ENCODE measurements at places on chromosomes 12 and 14.

DNA sequence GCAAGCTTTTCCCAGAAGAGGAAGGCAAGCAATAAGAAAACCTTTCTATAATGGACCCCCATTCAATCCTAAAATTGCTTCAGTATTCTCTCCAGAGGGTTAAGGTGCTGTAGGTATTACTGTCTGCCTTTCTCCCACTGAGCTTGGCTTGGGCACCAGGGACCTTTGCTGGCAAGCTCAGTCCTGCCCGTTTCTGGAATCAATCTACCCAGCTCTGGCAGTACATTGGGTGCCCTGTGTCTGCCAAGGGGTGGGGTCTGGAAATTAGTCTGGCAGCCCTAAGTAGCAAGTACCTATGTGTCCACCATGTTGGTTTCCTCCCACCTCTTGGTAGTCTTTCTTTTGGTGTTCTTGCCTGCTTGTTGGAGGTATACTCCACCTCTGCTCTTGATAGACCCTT lies 72.6 kb downstream of the C12orf75 start:
- no peak for DNase-seq

- DNase-seq, result no peak
Observed at GRCh38 chr12:111322336-111323250, 46.3 kb downstream of the PHETA1 start.

DNA sequence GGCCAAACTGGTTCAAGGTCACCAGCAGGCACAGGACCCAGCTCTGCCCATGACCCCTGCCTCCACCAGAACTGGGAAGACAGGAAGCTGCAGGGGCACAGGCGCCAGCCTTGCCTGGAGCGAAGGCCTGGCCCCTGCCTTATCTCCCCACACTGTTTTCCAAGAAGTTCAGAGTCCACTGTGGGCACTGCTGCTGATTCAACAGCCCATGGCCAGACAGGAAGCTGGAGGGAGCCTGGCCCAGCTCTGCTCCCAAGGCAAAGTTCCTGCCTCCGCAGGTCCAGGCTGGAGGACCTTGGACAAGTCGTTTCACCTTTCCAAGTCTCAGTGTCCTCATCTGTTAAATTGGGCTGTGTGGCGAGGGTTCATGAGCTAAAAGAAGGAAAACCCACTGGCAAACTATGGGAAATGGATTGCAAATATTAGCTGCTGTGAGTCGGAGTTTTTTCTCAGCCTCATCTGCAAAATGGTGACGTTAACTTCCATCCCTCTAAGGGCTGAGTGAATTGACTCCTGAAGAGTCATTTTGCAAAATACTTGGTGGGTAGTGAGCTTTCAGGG lies 1.2 kb downstream of the PHETA1 start:
- DNase-seq, result peak; percentile 32

DNA sequence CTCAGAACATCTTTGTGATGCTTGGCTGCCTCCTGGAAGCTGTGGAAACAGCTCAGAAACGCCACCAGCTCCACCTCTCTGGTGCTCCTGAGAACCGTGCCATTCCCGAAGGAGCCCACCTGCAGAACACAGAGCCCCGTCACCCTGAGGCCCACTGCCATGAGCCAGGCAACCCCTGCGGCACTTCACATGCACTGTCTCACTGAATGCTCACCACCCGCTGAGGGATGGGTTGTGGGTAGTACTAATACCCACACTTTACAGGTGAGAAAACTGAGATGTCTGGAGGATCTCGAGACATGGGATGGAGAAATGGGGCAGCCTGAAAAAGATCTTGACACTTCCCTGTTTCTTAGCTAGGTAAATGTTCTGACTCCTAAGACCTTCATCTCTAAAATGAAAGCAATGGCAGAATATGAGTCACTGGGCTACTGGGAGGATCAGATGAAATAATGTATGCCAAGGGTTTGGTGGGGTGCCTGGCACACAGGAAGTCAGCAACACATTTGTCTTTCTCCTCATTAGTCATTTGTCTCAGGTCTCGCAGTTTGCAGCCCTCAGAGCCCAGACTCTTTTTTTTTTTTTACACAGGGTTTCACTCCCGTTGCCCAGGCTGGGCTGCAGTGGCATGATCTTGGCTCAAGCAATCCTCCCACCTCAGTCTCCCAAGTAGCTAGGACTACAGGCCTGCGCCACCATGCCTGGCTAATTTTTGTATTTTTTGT lies 5.3 kb downstream of the OASL start:
- DNase-seq, result no peak

DNA sequence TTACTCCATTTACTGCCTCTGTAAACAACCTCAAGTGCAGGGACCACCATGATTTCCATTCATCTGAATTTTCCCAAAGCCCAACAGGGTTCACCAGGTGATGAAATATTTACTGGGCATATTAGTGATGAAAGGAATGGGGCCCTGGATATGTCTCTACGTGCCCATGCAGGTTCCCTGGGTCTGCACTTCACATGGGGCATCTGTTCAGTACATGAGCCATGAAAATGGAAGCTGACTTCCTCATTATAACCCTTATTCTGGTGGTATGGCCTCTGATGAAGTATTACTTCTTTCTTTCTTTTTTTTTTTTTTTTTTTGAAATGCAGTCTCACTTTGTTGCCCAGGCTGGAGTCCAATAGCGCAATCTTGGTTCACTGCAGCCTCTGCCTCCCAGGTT lies 26.5 kb upstream of the CORO1C start:
- no peak for DNase-seq

DNA sequence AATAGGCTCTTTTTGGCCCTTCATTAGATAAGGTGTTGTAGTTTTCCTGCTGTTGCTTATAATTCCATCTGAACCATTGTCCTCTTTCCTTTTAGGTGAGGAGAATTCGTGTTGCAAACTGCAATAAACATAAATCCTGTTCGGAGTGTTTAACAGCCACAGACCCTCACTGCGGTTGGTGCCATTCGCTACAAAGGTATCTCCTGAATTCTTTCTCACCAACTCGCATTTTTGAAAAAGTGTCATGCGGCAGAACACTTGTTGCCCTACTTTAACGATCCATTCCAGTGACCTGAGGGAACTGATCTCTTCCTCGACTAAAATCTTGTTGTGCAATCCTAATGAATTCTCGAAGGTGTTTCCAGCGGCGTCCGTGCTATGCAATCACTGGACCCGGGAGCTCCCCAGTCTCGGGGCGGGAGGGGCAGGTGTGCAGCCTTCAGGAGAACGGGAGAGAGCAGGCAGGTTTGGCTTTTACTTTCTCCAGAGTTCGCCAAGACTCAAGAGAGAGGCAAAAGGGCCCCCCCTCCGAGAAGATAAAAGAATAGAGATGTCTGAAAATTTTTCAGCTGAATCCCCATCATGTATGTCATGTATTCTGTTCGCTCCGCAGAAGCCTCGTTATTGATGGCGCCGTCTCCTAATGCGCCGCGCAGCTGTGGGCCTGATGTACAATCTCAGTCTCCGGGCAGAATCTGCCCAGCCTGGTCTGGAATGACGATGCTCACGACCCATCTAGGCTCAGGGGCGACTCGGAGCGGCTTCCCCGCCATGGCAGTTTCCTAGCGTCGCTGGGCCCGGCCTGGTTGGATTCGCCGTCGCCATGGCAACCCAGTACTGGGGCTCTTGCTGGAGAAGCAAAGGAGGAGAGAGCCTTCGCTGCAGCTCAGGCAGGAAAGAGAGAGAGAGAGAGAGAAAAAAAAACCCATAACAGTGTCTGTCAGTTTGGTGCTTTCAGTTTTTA lies 38.2 kb downstream of the PLXNC1 start:
- DNase-seq, result peak; percentile 67

DNA sequence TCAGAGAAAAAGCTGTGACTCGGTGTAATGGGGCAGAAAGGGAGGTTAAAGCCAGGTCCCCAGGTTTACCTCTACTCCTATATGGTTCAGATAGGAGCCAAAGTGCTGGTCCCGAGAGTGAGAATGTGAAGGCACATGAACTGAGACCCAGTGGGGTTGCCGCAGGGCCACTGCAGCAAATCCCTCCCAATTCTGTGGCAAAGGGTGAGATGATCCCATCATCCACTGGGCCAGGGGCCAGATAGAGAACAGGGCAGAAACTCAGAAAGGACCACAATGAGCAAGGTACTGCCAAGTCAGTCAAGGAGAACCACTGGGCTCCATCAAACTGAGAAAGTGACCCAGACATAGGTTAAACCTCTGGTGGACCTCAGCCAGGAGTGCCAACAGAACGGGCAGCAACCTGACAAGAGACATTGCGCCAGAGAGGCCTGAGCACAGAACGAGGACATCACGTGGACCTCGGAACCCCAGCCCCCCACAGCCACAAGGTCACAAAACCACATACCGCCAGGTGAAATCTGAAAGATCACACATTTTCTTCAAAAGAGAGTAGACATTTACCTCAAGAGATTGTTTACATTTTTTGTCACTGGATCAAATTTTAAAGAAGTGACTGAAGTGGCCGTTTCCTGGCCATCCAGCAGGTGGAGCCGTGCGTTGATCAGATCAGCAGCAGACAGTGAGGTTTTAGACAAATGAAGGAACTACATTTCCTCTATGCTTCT lies 20.5 kb upstream of the ITPR2 start:
- DNase-seq, result peak; percentile 78

Measured in fibroblast of pulmonary artery (primary cell).